Right renal pelvis (tissue), 4 donors: ENCODE measurements at places on chromosomes 12 and 14. TPM values are rescaled to one million over a fixed set of nuclear protein-coding genes. Genes with fewer than 3 reads are reported as not detected.
A peak's percentile ranks its signal among the peaks of the same experiment; 100 is the strongest.

GRCh38 chr12:43123461-43123860 lies 428.5 kb downstream of the ADAMTS20 start:
- no peak for DNase-seq

DNA sequence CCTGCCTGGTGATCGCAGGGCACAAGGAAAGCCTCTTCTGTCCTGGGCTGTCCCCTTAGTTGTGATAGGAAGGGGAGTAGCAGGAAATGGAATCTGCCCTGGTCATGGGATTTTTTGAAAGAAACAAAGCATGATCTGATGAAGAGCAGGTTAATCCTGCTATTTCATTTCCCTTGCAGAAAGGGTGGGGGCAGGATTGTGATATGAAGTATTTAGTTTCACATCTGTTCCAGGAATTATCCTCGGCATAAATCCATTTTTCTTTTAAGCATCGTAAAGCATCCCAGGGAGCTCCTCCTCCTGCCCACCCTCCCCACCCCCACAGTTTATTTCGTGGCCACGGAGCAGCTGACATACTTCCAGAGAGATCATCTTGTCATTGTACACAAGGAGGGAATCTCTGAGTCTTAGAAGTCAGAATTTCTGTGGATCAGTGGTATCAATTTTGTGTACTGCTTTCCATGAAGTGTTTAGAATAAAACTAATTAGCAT lies 53.1 kb downstream of the TGFB3 start:
- peak; percentile 22 for DNase-seq

- no peak for DNase-seq
Measured at GRCh38 chr12:80015660-80016059, 80.8 kb upstream of the PPP1R12A start.

Gene BAZ1A
- polyA plus RNA-seq: 23.8 TPM

Gene TRHDE
- polyA plus RNA-seq: 28.0 TPM

Gene SLCO1C1
- 0.86 TPM for polyA plus RNA-seq

- no peak for DNase-seq
Measured at GRCh38 chr12:93256256-93256969, 121.3 kb upstream of the NUDT4 start.

- no peak for DNase-seq
Measured at GRCh38 chr12:21818627-21819026, 44.1 kb upstream of the KCNJ8 start.

Gene KLRD1
- polyA plus RNA-seq: 0.70 TPM

DNA sequence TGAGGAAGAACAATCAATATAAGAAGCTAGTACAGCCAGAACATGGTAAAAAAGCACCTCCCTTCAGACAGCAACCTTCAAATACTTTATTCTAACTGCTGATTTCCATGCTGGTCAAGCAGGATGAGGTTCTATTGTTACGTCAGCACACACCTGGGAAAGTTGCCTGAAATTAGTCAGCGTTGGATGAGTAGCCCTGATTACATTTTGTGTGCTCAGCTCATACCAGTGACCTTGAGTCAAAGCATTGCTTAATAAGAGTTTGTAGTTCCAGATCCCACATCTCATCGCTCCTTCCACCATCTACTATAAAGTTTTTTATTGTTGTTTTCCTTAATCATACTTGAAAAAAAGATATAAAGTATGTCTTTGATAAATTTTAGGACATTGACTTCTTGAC lies 361.5 kb downstream of the EGLN3 start:
- no peak for DNase-seq

GRCh38 chr14:67508956-67509355 lies 20.4 kb upstream of the TMEM229B start:
- no peak for DNase-seq

GRCh38 chr14:74255281-74255680 lies 16.0 kb downstream of the VSX2 start:
- no peak for DNase-seq

- DNase-seq: no peak
Measured at GRCh38 chr14:50014809-50015430, 101.5 kb downstream of the VCPKMT start.

- DNase-seq: no peak
Measured at GRCh38 chr12:39413836-39414771, 28.8 kb downstream of the KIF21A start.

Gene SERPINA10
- polyA plus RNA-seq: 0.12 TPM

DNA sequence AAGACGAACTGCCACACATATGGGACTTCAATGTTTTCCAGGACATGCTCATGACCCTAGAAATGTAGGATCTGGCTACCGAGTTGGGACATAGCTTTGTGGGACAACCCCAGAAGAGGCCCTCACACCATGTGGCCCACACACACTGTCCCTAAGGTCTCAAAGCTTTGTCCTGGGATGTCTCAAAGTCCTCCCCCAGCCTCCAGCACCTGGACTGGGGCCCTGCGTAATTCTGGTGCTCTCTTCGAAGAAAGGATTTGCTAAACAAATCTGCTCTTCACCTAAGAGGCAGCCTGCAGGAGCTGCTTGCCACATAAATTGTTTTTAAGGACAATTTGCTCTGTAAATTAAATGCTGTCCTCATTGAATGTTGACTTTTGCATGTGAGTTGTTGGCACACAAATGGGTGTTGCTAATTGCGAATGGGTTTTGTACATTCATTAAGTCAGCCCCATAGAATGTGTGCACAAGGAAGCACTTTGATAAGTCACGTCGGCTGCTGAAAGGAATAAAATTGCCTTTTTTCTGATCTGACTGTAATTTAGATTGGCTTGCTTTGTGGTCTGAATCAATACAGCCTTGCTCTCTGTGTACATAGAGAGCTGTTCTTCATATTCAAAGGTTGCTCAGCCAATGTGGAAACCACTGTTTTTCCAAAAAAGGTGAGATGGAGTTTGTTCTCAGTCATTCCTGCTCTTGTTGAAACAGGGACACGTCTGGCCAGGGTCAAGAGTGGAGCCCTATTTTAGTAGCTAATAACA lies 161.6 kb upstream of the PWP1 start:
- no peak for DNase-seq

DNA sequence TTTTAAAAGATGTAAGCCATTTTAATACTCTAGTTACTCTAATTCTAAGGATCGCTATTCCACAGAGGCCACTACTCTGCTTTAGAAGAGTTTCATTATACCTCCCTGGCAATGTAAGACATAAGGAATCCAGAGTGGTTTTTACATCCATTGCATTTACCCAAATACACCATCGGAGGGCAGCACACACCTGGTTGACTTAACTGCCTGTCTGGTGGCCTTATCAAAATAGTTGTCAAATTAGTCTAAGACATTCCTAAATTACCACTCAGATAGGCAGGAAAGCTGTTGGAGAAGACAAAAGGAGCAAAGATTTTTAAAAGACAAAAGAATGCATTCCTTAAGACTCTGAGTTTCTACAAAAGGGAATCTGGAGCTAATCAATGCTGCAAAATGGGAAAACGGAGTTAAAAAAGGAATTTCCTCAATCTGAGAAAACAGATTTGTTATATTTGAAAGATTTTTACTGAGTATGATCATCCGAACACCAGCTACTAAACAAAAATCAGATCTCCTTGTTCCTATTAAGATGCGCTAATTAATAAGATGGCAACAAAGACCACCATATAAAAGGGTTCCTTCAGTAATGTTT lies 33.8 kb upstream of the FGD4 start:
- peak; percentile 31 for DNase-seq

Gene CLECL1
- 0.32 TPM for polyA plus RNA-seq

GRCh38 chr12:87784350-87784749 lies 244.9 kb downstream of the C12orf50 start:
- DNase-seq: no peak

DNA sequence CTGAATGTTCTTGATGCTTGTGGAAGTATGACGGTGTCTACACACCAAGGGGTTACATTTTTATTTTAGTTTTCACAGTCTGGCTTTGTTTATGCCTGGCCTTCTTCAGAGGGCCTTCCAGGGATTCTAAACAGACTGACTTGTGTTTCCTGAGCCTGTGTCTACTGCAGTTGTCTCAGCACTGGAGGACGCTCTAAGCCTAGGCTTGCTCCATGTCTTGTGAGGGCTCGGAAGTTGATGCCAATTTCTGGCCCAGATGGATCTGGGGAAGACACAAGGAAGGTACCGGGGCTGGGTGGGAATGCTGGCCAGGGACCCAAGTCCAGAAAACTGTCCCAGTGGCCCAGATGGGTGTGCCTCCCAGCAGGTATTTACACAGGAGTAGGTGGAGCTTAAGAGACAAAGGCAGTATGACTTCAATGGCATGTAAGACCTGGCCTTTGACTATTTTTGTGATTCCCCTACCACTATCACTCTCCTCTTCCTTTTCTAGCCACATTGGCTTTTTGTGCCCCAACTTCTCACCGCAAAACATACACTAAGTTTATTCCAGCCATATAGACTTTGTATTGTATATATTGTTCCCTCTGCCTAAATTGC lies 56.9 kb downstream of the GPR137C start:
- no peak for DNase-seq

DNA sequence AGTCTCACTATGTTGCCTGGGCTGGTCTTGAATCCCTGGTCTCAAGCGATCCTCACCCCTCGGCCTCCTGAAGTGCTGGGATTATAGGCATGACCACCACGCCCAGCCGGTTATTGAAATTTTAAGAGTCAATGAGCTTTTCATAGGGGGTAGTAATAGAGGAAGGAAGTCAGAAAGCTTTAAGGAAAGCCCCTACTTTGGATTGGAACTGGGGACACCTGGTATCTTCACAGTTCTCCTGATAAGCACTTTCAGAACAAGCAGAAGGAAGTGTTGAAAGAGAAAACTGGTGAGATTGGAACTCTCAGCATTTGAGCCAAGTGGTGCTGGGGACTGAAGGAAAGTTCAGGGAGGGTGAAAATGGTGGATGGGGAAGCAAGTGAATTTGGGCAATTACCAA lies 5.1 kb downstream of the SLC4A8 start:
- no peak for DNase-seq

GRCh38 chr14:76829013-76829365 lies 2.8 kb downstream of the LRRC74A start:
- no peak for DNase-seq

Gene NPAS3
- 10.9 TPM for polyA plus RNA-seq

GRCh38 chr12:8036346-8036745 lies 3.8 kb downstream of the FOXJ2 start:
- no peak for DNase-seq

GRCh38 chr12:114588061-114588460 lies 95.9 kb downstream of the TBX3 start:
- no peak for DNase-seq

Gene P2RX7
- 0.99 TPM for polyA plus RNA-seq

DNA sequence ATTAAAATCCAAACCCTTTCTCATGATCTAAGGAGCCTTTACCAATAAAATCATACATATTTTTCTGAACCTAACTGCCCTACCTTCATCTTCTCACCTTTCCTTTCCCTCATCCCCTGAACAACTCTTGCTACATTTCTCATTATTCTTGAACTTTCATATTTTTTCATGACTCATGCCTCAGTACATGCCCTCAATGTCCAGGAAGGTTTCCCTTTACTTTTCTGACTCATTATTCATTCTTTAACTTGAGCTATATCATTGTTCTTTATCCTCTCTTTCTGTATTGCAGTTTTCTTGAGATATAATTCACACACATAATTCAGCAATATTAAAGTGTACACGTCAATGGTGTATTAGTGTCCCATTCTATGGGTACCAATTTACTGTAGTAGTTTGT lies 231.0 kb downstream of the ALG10B start:
- no peak for DNase-seq

Gene PLCZ1
- 0.47 TPM for polyA plus RNA-seq

DNA sequence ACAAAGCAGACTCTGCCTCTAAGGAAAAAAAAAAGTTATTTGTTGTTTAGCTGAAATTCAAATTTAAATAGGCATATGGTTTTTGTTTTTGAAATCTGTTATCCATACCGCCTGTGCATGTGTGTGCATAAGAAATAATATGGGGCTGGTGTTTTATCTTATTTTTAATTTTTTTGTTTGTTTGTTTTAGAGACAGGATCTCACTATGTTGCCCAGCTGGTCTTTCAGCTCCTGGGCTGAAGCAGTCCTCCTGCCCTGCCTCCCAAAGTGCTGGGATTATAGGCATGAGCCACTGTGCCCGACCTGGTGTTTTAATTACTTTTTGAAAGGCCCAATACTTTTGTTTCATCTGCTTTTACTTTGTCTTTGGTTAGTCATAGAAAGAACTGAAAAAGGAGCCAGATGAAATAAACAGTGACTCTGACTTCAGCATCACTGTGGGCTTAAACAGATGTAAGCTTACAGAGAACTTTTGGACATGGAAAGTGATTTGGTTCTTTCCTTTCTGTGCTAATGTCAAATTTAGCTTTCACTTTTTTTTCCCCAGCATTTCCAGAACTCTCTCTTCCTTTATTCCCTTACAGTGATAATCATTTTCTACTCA lies 37.2 kb downstream of the SUPT16H start:
- DNase-seq: no peak

DNA sequence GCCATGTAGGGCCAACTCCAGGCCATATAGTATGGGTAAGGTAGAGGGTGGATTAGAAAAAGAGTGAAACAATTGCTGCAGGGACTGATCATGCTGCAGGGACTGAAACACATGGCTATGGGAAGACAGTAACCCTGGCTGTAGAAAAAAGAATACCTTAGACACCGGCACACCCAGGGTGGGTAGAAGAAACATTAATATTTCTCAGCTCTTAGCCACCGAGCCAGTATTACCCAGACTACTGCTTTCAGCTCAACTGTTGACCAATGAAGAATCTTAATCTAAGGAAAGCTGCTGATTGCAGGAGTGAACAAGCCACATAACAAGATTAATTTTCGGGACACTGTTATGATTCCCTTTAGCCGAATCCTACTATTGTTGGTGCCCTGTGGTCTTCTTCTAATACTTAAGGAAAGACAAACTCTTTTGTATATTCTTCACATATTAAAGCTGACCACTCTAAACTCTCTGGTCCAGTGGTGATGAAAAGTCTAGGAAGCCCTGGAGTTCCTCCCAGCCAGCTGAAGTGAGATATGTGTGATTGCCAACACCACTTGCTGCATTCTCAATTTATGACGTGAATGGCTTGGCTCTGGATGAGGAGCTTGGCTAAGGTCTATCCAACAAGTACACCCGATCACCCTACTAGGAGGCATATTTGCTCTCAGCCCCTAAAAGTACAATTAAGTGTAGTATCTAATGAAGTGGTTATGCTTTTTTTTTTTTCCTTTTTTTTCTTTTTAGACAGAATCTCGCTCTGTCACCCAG lies 69.2 kb downstream of the NOVA1 start:
- DNase-seq: no peak

- no peak for DNase-seq
Measured at GRCh38 chr12:82963956-82964355, 277.2 kb downstream of the TMTC2 start.

Gene USP44
- polyA plus RNA-seq: 1.7 TPM

GRCh38 chr14:77108753-77109152 lies 10.7 kb downstream of the CIPC start:
- no peak for DNase-seq

- DNase-seq: no peak
Measured at GRCh38 chr12:107618106-107618505, 67.5 kb upstream of the PWP1 start.

GRCh38 chr14:82134411-82134810 lies 600.8 kb upstream of the SEL1L start:
- DNase-seq: no peak

Gene CD163
- 9.6 TPM for polyA plus RNA-seq

Gene MCRS1
- polyA plus RNA-seq: 72.5 TPM

Gene NUAK1
- polyA plus RNA-seq: 10.9 TPM

Gene PAPLN
- 28.4 TPM for polyA plus RNA-seq

GRCh38 chr12:92675092-92675865 lies 27.5 kb upstream of the PLEKHG7 start:
- DNase-seq: no peak
